ENCODE measurements at places on chromosomes 1 and 21.

- no peak for DNase-seq
These were observed 3.5 kb upstream of the PRAMEF12 start for GRCh38 chr1:12769976-12770505.

- DNase-seq, result no peak
These were observed 71.7 kb downstream of the SNX7 start for GRCh38 chr1:98732985-98733781.

DNA sequence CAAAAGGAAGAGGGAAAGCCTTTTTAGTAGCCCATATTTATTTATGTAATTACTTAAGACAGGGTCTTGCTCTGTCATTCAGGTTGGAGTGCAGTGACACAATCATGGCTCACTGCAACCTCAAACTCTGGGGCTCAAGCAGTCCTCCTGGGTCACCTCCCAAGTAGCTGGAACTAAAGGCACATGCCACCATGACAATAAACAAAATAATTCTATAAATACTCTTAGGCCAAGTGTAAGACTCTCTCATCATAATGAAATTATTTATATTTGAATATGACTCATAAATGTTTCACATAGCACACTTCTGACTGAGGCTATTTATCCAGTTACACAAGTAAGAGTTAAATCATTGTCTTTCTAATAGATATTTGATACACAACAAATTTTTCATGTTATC is 314.7 kb downstream of the AMY1C start:
- DNase-seq, result no peak

DNA sequence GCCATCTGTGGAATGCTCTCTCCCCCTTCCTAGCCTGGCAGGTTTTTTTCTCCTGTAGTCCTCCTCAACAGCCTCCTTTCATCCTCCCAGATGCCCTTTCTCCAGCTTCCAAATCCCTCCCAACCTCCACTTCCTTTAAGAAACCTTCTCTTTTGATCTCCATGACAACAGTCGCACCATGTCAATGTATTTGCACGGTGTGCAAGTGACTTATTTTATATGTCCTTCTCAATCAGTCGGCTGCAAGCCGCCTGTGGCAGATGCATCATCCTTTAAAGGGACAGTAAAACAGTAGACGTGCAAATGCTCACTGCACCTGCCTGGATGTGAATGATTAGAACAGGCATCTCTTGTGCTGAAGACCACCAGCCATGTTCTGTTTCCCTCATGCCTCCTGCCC is 285.2 kb downstream of the PCP4 start:
- no peak for DNase-seq

DNA sequence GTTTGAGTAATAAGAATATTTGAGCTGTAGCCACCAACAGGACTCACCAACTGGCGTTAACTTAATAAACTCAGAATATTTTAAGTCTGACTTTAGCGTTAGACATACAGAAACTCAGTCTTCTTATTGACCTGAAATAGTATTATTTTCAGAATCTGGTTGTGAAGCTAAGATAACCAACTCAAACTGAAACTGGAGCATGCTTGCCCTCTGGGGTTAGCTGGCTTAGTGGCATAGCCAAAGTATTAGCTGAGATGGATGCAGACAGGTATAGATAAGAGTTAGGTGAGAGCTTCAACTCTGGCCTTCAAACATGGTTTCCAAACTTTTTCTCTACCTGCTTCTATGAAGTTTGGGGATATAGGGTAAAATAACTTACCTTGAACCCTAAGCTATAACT is 40.5 kb downstream of the AMY1C start:
- no peak for DNase-seq

DNA sequence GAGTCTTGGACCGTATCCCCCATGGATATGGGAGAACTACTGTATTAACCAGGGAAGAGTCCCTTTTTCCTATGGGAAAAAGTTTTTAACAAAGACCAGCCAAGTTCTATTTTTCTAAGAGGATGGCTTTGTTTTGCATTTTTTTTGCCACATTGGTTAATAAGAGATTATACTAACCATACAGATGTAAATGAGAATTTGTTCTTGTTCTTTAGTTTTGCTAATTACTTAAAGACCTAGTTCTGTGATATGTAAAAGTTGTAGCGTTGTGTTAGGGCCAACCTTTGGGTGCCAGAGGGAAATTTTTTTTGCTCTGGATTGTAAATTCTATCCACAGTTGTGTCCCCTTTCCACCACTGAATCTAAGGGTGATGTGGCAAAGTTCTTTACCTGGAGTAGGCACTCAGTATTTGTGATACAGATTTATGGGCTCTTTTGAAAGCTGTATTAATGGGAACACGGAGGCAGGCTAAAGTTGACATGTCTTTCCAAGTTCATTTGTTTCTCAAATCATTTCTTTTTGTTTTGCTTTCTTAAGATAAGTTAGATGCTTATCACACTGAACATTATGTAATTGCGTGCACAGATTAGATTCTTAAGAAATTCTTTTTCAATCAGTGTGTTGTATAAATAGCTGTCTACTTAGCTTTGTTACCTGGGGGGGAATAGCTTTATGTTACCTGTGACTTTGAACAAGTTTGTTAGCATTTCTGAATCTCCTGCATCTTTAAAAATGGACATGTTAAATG is 2.9 kb downstream of the SOAT1 start:
- DNase-seq, result no peak

- no peak for DNase-seq
These were observed 24.4 kb upstream of the SLAMF6 start for GRCh38 chr1:160547422-160547821.

- no peak for DNase-seq
These were observed at the start of gene FAM131C for GRCh38 chr1:16073490-16074119. Gene FAM131C, minus strand, starts transcription at chr1:16073651. Its CDS starts 209 bp downstream, at chr1:16073442.

- DNase-seq, result no peak
These were observed 9.8 kb upstream of the ZSWIM5 start for GRCh38 chr1:45216200-45216541.

Measured in fibroblast of skin of right quadriceps (primary cell).